A549 treated with Mapracorat at 1 μM for 4 hours (cell line): ENCODE measurements at places on chromosomes 7 and 10. TPM values are rescaled to one million over a fixed set of nuclear protein-coding genes. Genes with fewer than 3 reads are reported as not detected.

ERVW-1 gene
- not detected in 5 replicates for total RNA-seq

PGAM2 gene
- not detected in 5 replicates for total RNA-seq

CRTAC1 gene
- total RNA-seq = 0.74 to 1.4 TPM (median 1.1 TPM) in 5 replicates

PVRIG gene
- total RNA-seq = not detected in 5 replicates
